Effector memory CD4-positive, alpha-beta T cell (primary cell): ENCODE measurements at places on chromosomes 2 and 18.

- no peak for DNase-seq
Measured at GRCh38 chr2:199465988-199466691, 8.4 kb upstream of the SATB2 start.

GRCh38 chr2:9327873-9328352, 95.4 kb downstream of the ITGB1BP1 start:
- no peak for DNase-seq

DNA sequence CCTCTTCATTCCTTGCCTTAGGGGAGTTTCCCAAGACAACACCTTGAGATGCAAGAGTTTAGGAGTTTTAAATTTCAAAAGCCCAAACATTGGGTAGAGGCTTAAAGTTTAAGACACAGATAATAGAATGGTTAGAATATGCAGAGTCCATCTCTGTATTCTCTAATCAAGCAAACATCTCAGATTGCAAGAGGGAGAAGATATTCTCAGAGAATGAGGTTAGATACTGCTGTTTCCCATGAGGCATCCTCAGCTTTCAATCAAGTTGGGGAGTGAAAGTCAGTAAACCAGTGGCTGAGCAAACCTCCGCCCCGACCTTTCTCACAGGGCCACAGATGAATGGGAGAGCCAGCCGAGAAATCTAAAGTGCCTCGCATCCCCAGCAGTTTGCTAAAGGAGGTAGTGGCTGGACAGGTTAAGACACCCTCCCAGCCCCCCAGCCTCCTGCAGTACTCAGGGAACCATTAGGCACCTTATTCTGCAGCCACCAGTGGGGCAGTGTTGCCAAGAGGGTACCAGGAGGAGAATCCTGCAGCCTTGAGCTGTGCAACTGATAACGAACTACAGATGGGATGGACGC, 30.0 kb downstream of the FBXO36 start:
- DNase-seq, result no peak

- DNase-seq, result no peak
Measured at GRCh38 chr2:177413703-177414102, 21.1 kb downstream of the AGPS start.

- DNase-seq, result no peak
Measured at GRCh38 chr2:68359889-68360288, 5.2 kb upstream of the PLEK start.

DNA sequence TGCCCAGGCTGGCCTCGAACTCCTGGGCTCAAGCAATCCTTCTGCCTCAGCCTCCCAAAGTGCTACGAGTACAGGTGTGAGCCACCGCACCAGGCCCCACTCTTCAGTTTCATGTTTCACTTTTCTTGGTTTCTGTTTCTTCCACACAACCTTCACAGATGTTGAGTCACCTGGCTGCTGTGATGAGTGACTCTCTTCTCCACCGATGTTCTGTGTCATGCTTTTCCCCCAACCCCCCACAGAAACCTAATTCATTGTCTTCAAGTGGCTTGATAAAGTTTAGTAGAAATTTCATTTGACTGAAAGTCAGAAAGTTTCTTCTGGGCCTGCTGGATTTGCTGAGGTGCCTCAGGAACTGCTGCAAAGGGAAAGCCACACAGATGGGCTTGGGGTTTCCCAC, 78.5 kb downstream of the SPHKAP start:
- DNase-seq, result no peak
